ENCODE measurements at places on chromosomes 3 and 15.

- no peak for DNase-seq
Observed at GRCh38 chr3:194913316-194913715, 227.6 kb downstream of the FAM43A start.

- DNase-seq, result no peak
Observed at GRCh38 chr15:67779549-67780111, 45.7 kb upstream of the SKOR1 start.

- no peak for DNase-seq
Observed at GRCh38 chr3:25515171-25515570, 87.1 kb downstream of the RARB start.

DNA sequence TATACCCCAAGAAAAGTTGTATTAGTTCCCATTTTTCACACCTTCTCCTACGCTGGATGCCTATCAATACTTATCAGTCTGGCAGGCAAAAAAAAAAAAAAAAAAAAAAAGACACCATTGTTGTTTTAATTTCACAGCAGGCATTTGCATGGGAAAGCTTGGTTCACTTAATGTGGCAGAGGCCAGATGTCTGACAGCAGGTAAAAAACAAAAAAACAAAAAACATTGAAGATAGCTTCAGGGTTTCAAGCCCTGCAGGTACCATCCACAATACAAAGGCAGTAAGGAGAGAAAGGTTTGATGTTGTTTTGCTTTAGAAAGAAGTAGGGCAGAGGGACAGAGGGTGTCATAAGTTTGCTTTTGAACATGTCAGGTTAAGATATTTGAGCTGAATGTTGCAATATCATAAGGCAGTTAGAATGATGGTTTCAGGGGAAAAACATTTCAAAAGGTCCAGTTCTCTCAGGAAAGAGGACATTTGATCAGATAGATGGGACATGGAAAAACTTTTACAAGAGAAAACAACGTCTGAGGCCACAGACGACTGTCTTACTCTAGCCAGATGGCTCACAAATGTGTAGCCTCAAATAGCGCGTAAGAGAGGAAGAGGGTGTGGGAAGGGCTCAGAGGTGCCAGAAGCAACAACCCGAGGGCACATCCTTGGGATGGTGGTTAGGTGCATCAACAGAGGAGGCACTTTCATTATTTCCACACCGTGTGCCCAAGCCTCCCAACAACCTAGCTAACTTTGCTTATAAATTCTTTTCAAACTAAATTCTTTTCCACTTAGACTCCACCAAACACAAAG is 25.7 kb downstream of the PCOLCE2 start:
- DNase-seq, result peak; percentile 7

GRCh38 chr3:122789585-122790273 is 3.9 kb downstream of the HSPBAP1 start:
- no peak for DNase-seq

DNA sequence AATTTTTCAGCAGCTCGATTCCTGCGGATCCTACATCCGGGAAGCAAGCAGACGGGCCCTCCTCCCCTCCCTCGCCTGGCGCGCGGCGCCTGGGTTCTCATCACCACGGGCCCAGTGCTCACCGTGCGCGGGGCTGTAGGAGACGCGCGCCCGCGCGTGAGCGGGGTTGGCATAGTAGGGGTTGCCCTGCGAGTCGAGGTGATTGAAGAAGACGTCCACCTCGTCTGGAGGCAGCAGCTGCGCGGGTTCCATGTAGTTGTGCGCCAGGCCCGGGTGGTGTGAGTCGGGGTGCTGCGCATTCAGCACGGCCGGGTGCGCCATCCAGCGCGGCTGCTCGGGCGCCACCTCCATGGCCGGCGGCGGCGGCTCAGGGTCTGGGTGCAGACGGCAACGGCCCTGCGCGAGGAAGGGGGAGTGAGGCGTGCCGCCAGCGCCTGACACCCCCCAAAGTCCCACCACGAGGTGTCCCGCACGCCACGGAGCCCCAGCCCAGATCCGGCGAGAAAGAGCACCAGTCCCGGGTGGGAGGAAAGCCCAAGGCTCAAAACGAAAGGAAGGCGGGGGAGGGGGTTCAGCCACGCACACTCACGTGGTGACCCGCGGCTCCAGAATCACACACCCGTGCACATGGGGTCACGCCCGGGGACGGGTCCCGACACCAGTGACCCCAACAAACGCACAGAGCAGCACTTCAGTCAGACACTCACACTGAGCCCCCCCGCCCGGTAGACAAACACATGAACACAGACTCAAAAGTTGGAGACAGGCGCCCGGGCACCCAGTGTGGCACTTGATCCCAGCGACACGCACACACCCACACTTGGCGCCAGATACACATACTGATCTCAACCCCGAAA is 6.1 kb downstream of the GATA2 start:
- no peak for DNase-seq

DNA sequence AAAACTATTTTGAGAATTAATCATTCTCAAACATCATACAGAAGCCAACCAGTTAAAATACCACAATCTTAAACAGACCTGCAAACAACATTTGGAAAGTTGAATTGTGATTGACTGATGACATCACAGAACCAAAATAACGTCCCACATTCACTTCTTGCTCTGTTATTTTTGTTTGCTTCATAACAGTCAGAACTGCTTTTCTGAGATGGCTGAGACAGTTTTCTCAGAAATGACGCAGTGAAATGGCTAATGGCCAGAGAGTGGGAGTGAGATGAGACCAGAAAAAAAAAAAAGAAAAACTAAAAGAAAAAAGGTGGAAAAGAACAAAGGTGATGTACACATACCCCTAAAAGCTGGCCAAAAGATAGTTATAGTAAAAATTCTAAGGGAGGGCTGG is 1061.2 kb downstream of the FHIT start:
- no peak for DNase-seq

GRCh38 chr3:13278783-13279531 is 141.2 kb downstream of the NUP210 start:
- DNase-seq, result no peak

DNA sequence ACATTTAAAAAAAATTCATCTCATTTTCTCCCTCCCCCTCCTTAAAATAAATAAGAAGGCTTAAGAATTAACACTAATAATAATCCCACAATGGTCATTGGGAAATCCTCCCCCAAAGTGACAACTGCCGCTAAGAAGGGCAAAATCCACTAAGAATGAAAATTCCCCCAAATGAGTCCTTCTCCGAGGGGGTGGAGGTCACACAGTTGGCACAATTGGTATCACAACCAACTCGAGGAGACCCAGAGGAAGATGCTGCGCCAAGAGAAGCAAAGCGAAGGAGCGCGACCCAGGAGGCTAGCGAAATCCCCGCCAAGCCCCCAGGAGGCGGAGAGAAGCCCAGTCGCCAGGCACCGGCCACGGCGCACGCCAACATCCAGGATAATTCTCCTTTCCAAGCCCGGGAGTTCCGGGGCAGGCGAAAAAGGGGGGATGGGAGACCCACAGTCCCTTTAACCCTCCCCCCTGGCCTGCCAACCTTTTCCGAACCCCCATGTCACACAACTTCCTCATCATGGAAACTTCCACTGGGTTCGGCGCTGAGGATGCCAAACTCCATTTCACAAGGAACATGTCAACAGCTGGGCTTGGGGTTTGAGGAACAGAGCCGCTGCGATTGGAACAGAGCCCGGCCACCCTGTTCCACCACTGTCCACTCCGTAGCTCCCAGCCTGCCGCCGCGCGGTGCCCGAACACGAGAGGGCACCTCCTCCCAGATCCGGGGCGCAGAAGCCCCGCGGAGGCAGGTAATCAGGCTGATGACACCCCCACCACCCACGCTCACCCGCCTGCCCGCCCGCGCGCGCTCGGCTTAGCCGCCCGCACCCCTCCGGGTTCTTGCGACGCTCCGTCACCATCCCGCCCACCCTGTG is 668 bp downstream of the THRB start:
- no peak for DNase-seq

DNA sequence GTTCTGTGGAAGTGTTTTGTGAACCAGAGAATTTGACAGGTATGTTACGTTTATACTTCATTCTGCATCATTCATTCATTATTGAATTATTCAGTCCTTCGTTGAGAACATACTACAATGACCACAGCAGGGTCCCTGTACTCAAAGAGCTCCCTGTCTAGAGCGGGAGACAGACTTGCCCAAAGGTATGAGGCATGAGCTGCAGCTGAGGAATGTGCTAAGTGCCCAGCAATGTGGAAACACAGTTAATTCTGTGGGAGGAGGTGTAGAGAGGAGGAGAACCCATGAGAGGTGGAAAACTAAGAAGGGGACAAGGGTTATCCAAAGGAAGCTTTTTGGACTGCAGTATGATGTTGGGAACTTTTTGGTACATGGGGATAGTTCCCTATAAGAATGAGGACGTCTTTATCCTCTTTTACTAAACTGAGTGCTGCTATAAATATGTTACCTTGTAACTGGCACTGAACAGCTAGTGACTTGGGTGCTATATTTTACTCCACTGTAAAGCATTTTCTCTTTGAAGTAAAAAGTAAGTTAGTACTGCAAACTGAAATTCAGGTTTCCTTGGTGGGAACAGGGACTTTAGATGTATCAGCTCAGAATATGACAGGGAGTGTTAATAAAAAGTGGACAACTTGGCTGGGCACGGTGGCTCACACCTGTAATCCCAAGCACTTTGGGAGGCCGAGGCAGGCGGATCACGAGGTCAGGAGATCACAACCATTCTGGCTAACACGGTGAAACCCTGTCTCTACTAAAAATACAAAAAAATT is 5.7 kb downstream of the SMAD3 start:
- peak; percentile 53 for DNase-seq

DNA sequence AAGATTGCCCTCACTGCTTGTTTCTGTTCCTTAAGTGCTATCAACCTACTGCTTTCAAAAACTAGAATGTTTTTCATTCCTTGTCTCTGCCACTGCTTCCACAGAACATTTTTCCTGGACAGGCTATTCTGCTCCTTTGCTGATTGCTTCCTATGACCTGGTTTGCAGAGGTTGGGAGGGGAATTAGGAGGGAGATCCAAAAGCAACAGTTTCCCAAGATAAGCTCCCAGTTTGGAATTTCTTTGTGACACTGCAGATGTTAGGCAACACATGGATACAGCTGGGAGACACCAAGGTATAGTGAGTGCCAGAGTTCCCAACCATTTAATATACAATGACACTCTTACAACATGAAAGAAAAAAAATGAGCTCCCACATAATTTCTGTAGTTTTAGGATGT is 1036.5 kb downstream of the ROBO2 start:
- no peak for DNase-seq

DNA sequence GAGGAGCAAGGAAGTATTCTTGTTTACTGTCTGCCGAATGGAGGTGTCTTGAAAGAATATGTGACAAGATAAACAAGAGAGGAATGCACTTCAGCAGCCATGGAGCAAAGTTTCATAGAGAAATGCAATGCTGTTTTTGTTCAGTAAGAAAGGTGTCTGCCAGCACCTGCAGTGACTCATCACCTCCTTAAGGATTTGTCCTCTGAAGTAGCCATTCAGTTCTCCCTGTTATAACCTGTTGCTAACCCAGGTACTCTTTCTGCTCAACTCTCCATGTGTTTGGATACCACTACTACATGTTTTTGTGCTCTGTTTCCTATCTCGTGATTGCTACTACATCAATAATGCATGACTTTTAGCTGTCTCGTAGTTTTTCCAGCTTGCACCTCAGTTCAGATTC is 328.9 kb downstream of the CHL1 start:
- no peak for DNase-seq

DNA sequence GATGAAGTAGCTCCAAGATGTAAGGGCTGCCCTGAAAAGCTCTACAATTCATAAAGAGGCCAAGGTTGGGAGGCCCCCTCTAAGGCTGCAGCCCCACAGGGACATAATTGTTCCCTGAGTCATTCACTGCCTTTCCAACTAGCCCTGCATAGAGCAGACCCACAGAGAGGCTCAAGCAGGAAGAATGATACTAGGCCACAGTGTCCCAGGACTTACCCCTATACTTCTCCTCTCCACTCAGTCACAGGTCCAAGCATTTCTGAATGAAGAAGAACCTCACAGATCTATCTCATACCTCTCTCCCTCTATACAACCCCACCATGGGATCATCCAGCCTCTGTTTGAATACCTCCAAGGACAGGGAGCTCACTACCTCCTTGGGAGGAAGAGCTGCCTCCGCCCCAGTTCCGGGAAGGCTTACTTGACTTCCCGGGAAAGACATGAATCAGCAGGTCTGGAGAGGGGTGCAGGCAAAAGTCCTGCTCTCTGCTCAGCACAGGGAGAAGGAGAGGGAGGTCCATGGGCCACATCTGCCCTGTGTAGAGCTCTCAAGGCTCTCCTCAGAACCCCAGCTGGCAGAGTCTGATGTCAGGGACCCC is 6.9 kb upstream of the SKIC8 start:
- peak; percentile 74 for DNase-seq

GRCh38 chr3:172038798-172039435 is 461 bp upstream of the FNDC3B start:
- DNase-seq, result peak; percentile 75

GRCh38 chr3:141051443-141052200 is 475 bp downstream of the SPSB4 start:
- no peak for DNase-seq

DNA sequence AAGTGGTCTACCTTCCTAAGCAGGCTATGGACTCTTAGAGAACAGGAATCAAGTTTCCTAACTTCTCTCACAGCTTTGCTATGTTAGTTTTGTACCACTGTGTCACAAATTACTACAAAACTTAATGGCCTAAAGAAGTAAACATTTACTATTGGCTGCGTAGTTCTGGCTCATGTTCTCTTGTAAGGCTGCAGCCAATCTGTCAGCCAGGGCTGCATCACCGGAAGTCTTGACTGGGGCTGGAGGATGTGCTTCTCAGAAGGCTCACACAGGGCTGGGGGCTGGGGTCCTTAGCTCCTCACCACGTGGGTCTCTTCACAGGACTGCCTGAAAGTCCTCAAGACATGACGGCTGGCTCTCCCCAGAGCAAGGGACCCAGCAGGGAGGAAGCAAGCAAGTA is 15.5 kb downstream of the STIMATE start:
- no peak for DNase-seq

- no peak for DNase-seq
Observed at GRCh38 chr3:153621953-153622352, 459.9 kb downstream of the RAP2B start.

All from amniotic epithelial cell (primary cell).